ENCODE measurements at places on chromosomes 3 and 15.

DNA sequence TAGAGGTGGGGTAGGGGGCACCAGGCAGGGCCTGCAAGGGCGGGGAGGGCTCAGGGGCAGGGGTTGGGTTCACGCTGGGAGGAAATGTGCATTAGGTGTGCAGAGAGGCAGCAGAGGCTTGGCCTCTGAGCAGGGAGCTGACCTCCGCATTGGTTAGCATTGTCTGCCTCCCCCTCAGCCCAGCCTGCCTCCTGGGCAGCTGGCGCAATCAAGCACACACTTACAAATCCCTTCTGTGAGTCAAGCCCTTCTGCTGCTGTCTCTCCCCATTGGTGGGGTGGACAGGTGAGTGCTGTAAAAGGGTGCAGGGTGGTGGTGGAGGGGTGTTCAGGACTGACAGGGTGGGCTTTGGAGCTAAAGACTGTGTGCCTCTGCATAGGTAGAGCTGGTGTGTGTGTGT is 9.3 kb downstream of the LOXL1 start:
- no peak for DNase-seq

- DNase-seq: no peak
These were observed 490.3 kb downstream of the MECOM start for GRCh38 chr3:169173231-169173630.

DNA sequence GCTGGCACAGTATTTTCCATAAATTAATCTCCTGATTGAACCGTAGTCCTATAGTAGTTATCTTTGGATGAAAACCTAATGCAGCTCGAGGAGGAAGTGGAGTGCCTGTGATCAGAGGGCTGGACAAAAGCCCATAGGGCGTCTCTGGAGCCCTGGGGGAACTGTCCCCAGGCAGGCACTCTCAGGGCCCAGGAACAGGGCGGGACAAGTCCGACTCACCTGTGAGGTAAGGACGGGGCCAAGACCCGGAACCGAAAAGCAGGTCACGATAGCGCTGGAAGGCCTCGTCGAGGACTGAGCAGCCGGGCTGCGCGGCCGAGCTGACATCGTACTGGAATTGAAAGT is 341 bp downstream of the HEXA start:
- no peak for DNase-seq

DNA sequence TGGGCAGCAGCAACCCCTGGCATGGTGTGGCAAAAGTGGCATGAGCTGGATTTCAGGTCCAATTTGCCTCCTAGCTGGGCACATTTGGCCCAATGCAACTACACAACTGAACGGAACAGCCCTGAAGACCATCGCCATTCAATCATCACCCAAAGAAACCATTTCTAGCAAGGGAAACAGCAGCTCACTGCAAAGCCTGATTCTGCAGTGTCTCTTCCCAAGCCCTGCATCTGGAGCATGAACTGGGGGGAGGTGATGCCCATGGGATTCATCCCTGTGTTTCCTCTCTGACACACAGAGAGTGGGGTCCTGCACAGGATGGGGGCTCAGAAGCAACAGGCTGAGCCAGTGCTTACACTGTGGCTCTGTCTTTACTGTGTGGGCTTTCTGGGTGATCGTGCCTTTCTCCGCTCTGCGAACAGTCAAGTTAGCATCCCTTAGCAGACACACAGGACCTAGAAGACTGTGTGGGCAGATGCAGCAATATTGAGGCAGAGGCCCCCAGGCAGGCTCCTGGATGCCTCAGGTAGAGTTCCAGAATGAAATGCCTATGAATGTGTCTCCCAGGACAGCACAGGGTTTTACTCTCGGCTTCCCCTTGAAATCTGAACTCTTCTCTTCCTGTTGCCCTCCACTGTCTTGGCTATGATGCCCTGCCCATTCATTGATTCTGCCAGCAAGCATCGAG is 91.1 kb upstream of the ALDH1A3 start:
- DNase-seq: no peak

- DNase-seq: no peak
These were observed 239.4 kb upstream of the ZPLD1 start for GRCh38 chr3:102195198-102195948.

GRCh38 chr15:59378855-59379254 is 6.2 kb upstream of the MYO1E start:
- no peak for DNase-seq

DNA sequence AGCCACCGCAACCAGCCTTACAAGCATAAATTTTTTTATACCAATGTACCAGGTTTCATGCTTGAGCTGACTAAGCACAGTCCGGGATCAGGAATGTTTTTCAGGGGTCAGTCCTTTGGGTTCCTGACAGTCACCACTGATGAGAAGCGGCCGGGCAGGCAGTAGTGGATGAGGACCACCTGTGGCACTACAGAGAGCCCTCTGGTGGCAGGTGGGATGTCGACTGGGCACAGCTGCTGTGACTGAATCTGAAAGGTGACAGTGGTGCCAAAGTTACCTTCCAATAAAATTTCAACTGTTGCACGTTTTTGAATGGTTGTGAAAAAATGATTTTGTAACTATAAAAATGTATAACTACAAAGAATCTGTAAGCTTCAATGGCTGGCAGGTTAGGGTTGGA is 34.0 kb downstream of the TPRA1 start:
- no peak for DNase-seq
